ENCODE measurements at places on chromosomes 2 and 18.

GRCh38 chr2:68283419-68283812, 31.1 kb upstream of the PPP3R1 start:
- no peak for DNase-seq

- DNase-seq = no peak
Measured at GRCh38 chr2:51510303-51510702, 478.4 kb upstream of the NRXN1 start.

DNA sequence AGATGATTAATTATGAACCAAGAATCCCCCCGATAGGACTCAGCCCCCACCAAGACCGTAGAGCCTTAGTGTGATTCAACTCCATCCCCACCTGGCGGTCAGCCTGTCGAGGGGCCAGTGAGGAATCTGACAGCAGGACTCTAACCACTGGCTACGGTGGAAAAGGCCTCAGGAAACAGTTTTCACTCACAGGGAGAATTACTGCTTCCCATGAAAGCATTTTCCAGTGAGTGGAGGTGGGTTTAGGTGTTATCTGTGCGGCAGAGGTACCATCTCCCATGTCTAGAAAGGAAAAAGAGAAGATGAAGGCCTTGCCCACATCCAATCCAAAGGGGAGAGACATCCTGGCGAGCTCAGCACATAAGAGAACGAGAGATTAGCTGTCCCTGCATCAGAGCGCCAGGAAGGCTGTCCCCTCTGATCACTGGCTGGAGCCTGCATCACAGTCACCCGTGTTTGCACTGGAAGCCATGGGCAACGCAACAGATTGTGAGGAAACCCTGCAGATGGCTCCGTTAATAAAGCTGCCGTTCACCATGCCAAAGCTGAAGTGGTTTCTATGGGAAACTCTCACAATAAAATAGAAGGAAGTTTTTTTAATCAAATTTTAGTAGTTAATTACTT, 22.3 kb downstream of the COX7A2L start:
- no peak for DNase-seq

- no peak for DNase-seq
Measured at GRCh38 chr18:79947054-79947755, 4.2 kb downstream of the SLC66A2 start.

DNA sequence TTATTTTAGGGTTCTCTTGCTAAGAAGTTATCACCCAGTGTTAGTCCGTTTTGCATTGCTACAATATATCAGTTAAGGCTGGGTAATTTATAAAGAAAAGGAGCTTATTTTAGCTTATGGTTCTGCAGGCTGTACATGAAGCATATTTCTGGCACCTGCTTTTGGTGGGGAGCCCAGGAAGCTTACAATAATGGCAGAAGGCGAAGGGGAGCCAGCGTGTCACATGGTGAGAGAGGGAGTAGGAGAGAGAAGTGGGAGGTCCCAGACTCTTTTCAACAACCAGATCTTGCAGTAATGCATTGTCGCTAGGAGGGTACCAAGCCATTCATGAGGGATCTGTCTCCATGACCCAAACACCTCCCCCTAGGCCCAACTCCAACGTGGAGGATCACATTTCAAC, 688.8 kb upstream of the PIK3C3 start:
- no peak for DNase-seq
